ENCODE measurements at places on chromosomes 2 and 18.

DNA sequence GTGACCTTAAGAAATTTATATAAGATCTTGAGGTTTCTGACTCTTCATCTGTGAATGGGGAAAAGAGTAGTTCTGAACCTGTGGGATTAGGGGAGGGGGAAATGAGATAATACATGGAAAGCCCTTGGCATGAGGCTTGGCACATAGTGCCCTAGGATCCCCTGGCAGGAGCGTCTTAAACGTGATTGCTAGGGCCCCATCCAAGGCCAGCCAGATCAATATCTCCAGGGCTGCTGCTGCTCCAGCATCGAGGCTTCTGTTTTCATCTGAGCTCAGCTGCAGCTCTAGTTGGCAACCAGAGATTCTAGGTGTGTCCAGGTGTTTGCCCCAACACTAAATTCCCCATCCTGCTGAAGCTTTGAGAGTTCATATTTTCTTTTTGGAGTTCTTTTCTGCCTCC is 71.0 kb downstream of the IL1R2 start:
- no peak for DNase-seq

DNA sequence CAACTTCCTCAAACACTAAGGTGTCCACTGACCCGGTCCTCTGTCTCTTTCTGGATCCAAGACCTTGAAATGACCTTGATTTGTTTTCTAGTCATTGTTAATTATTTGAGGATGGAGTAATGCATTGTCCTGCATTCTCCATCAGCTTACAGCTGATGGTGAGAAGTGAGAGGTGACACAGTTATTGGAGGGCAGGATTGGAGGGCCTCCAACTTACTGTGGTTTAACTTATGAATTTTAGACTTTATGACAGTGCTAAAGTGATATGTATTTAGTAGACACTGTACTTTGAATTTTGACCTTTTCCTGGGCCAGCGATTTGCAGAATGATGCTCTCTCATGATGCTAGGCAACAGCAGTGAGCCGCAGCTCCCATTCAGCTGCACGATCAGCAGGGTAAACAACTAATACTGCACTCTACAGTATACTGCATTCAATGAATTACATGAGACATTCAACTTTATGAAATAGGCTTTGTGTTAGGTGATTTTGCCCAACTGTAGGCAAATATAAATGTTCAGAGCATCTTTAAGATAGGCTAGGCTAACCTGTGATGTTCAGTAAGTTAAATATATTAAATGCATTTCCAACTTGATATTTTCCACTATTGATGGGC is 200.0 kb upstream of the MEX3C start:
- DNase-seq = no peak

- no peak for DNase-seq
These were observed 16.3 kb upstream of the SP3 start for GRCh38 chr2:173981520-173981919.

DNA sequence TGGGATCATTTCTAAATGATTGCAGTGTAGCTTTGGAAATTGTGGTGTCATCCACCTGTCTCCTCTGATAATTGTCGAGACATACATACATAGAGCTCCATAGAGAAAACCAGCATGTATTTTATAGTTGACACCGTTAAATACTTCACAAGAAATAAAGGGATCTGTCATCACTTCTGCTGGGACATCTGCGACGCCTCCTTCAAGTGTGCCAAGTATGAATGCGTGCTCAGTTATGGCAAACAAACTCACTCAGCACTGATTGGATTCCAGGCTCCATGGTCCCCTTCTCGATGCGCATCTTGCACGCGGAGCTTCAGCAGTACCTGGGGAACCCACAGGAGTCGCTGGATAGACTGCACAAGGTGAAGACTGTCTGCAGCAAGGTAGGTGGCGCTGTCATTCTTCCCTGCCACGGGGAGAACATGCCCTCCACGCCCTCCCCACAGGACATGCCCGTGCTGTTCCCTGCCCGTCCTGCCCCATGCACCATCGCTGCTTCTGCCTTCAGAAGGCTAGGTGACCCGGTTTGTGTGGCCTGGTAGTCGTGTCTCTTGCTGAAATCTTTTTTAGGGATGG is 64.1 kb downstream of the TRAPPC12 start:
- no peak for DNase-seq

GRCh38 chr2:159614534-159615366 is 1.6 kb downstream of the BAZ2B start:
- DNase-seq = peak; percentile 98

DNA sequence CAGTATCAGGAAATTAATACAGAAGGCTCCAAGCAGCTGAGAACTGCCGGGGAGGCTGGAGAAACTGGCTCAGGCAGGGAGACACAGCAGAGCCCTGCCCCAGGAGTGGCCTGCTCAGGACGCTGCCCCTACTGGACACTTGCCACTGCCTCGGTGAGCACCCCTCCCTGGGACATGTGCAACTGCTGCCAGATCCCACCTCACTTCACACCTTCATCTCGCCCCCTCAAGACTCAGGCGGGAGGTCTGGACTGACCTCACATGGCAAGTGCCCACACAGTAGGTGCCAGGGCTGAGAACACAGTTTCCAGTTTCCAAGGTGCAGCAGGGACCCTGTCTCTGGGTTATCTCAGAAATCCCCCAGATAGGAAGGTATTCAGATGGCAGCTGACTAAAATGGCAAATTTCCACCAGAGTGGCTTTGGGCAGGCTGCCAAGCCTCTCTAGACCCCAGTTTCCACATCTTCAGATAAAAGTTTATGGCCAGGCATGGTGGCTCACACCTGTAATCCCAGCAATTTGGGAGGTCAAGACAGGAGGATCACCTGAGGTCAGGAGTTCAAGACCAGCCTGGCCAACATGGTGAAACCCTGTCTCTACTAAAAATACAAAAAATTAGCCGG is 33.7 kb upstream of the LBH start:
- DNase-seq = no peak

GRCh38 chr18:56712761-56713160 is 61.6 kb downstream of the WDR7 start:
- DNase-seq = peak; percentile 25

- no peak for DNase-seq
These were observed 124.2 kb upstream of the HS6ST1 start for GRCh38 chr2:128442891-128443302.

- DNase-seq = no peak
These were observed 66.4 kb downstream of the BABAM2 start for GRCh38 chr2:27956888-27957287.

DNA sequence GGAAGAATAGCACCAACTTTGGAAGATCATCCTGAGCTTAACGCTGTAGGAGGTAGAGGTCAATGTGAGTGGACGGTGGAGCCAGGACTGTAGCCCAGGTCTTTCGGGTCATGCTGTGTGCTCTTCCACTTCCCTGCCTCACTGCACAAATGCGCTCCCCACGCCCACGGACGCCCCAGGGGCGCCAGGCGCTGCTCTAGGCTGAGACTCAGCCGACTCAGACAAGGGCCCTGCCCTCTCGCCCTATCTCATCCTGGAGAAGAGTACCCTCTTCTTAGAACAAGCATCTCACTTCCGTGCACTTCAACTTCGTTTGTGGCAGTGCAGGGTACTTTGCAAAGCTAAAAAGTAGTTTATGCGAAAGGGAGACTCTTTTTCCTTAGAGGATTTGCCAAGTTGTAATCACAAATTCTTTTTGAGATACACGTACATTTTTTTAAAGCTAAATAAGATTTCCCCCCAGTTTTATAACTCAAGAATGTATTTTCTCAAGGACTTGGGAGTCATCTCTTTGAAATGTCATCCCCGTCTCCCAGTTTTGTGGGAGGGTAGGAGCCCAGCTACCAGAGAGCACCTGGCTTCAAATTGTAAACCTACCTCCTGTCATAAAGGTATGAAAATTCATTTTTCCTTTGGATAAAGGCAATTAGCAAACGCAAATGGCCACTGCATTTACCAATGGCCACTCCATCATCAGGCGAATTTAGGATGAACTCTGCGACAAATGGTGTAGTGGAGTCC is 1.2 kb upstream of the PRELID3A start:
- DNase-seq = no peak

DNA sequence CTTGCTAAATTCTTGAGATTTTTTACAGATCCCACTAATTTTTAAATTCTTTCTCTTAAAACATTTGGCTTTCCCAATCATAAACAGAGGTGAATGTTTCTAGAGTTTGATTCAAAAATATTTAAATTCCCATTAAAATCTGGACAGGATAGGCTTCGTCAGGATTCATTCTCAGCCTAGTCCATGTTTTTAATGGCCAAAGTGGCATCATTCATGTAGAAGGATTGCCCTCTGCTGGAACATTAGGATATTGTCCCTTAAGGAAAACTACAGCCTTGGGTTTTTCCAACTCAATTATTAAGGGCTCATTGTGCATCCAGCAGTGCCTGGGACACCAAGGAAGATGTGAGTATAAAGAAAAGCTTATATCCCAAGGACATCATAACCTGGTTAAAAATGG is 71.7 kb downstream of the TPGS2 start:
- peak; percentile 41 for DNase-seq

- no peak for DNase-seq
These were observed 159.3 kb downstream of the HDAC4 start for GRCh38 chr2:239241431-239241960.

- DNase-seq = no peak
These were observed 81.1 kb upstream of the SLC39A10 start for GRCh38 chr2:195575879-195576401.

- DNase-seq = peak; percentile 50
These were observed 38.0 kb downstream of the CYP1B1 start for GRCh38 chr2:38037757-38038621.

DNA sequence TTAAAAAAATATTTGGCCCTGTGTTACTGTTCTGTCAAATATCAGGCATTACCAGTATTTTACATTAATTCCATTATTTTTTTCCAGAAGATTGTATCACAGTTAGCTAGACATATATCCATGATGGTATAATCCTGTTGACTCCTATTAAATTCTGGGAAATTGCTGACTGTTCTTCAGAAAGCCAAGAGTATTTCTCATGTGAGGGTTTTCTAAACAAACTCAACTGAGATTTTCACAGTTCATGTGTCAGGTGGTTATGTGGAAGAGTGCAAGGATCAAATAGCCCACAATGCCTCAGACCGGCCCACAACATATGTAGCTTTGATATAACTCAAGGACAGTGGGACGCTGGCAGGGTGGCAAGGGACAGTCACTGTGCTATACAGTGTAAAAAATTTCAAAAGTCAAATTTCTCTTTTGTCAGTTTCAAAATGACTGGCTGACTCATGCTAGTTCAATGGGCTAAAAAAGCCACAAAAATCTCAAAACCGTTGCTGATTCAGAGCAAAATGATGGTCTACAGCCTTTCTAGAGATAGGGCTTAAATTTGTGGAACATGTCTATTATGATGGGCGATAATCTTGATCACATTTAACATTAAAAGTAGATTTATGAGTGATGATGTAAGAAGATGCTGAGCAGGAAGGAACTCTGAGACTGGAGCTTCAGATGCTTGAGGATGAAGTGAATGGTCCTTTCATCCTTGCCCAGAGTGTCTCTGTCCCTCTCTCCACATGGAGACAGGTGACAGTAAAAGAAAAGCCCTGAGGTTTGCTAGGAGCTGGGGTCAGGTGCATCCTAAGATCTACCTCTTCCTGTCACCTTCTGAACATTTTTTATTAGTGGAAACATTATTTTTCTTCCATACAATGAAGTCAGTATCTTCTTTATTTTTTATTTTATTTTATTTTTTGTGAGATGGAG is 175.8 kb upstream of the PIEZO2 start:
- no peak for DNase-seq

DNA sequence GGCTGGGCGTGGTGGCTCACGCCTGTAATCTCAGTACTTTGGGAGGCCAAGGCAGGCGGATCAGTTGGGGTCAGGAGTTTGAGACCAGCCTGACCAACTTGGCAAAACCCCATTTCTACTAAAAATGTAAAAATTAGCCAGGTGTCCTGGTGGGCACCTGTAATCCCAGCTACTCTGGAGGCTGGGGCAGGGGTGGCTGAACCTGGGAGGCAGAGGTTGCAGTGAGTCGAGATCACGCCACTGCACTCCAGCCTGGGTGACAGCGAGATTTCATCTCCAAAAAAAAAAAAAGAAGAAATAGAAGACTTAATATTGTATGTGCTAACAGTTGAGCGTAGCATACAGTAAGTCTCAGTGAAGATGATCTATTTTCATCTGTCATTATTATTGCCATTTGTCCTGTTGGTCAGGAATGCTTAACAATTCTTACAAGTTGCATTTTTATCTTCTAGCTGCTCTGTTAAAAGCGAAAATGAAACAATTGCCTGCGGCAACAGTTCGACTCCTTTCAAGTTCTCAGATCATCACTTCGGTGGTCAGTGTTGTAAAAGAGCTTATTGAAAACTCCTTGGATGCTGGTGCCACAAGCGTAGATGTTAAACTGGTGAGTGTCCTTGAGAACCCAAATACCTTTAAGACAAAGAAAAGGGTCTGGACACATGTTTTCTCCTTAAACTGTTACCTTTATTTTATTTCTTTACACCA is 7.2 kb downstream of the PMS1 start:
- DNase-seq = no peak

DNA sequence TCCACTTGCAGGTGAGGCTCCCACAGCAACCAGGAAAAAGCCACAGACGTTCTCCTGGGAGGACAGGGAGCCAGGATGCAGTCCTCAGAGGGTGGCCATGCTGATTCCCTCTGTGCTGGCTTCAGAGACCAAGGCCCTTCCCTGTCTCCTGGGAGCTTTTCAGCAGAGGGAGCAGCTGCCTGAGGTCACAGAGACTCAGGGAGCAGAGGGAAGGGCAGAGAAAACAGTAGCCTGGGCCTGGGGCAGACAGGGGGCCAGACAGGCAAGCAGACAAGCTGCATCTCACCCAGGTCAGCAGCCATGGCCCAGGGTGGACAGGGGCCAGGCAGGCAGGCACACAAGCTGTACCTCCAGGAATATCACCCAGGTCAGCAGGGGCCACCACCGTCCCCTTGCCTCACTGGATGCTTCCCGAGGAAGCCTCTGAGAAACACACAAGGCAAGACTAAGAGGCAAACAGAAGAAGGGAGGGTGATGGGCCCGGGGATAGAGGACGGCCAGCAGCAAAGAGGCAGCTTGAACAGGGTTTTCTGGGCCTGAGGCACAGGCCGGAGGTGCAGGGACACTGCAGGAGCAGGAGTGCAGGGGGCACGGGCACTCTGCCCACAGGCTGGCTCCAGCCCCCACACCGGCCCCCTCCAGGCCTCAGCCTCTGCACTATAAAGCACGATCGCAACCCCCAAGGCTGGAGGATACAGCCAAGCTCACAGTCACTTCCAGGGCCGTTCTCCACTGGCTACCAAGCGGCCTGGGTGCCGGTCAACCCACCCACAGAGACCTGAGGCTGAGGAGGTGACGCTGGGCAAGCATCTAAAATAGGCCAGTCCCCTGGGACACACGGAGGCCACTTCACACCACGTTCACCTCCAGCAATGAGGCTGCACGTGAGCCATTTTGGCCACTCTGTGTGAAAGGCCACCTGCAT is 6.1 kb downstream of the SLC66A2 start:
- DNase-seq = no peak

DNA sequence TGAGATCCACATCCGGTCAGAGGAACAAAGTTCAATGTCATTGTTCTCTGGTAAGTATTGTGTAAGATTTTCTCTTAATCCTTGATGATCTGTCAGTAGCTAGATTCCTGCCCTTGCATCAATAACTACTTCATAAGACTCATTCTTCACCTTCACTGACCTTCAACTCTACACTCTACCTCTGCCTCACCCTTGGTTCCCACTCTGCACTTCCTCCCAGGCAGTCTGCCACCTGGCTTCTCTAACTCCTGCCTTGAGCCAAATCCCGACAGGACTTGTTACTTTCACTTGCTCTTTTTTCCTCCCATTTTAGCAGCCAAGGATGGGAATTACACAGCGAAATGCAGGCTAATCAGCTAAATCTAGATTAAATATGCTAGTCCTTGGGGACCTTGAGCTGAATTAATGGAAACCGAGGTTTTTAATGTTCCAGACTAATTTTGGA is 190.7 kb downstream of the DLGAP1 start:
- DNase-seq = no peak

- DNase-seq = peak; percentile 35
These were observed 40.7 kb upstream of the TMEM131 start for GRCh38 chr2:98036349-98037000.

Measured in DMS79 treated with DMSO at 0.1 percent for 48 hours (cell line).